ENCODE measurements at places on chromosomes 6 and 20.

DNA sequence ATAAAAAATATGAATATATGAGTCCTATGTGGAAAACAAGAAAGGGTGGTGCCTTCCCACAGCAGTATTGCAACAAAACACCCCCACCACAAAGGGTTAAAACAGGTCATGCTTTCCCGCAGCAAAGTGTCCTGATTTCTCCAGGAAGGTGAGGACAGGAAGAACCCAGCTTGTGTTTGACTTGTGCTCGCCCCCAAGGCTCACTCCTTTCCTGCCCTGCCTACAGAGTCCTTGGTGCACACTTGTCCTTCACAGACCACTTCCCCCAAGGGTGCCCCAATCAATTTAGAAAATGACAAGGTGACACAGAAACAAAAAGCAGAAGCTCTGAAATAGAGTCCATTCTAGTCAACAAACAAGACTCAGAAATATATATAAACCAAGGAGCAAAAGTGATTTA, 237.4 kb downstream of the PTPRK start:
- DNase-seq = peak; percentile 9

DNA sequence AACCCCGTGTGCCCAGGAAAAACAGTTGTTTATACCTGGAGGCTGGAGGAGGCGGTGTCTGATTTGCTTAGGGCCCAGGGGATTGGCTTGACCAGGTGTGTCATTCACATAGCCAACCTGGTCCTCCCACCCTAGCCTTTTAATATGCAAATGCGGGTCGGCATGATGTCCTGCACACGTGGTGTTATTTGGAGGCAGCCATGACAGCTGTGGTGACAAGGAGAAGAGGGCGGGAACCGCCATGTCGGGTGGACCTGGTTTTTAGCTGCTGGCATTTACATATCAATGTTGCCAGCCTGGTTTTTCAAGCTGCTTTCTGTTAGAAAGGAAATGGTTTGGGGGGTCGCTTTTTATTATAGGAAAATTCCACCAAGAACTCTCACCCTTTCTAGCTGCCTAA, 291.4 kb upstream of the QKI start:
- DNase-seq = no peak

GRCh38 chr6:52482903-52483670, 62.9 kb downstream of the EFHC1 start:
- peak; percentile 71 for DNase-seq

DNA sequence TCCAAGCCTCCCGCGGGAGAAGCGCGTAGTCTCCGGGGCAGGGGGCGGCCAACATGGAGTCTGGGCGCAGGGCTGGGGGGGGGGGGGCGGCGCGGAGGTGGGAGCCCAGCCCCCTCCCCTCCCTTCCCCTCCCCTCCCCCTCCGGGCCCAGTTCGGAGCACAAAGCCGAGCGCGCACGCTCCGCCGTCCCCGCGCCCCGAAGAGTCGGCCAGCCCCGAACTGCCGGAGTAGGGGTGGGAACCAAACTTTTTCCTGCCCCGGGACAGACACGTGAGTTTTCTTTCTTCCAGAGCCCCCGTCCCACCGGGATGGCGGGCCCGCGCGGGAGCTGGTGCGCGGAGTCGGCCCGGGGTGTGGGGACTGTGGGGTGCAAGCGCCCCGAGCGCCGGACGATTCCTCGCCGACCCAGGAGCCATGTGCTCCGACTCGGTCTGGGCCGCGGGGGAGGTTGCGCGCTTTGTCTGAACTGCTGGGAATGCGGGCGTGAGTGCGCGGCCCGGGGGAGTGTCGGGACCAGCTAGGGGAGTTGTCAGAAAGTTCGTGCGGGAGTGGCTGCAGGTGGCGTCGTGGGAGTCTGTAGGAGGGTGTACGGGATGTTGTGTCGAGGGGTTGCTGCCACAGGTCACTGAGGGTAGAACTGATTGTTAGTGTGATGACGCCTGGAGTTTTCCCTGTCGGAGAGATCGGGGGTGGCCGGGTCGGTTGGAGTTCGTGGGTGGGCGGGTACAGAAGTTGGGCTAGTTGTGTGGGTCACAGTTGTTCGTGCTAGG, 1.2 kb downstream of the TGIF2 start:
- peak; percentile 64 for DNase-seq

GRCh38 chr6:136236466-136237293, 13.4 kb downstream of the MTFR2 start:
- DNase-seq = peak; percentile 58

DNA sequence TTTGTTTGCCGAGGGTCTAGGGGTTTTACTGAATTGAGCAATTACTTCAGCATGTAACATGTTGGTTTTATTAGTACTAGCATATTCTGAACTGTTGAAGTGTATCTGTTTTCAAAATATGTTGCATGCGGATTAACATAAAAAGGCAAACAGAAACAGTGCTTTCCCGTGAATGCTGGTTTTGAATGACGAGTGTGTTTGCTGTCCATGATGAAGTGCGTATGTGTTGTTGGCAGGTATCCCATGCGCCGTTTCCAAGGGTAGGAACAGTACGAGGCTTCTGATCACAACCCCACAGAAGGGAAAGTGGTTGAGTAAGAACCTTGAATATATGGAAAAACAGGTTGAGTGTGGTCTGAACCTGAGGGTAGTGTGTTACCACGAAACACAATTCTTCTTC, 232.9 kb downstream of the SAMD5 start:
- DNase-seq = no peak

- no peak for DNase-seq
Observed at GRCh38 chr6:4606821-4607704, 169.1 kb upstream of the CDYL start.

GRCh38 chr6:37435373-37435772, 2.4 kb downstream of the CMTR1 start:
- no peak for DNase-seq

DNA sequence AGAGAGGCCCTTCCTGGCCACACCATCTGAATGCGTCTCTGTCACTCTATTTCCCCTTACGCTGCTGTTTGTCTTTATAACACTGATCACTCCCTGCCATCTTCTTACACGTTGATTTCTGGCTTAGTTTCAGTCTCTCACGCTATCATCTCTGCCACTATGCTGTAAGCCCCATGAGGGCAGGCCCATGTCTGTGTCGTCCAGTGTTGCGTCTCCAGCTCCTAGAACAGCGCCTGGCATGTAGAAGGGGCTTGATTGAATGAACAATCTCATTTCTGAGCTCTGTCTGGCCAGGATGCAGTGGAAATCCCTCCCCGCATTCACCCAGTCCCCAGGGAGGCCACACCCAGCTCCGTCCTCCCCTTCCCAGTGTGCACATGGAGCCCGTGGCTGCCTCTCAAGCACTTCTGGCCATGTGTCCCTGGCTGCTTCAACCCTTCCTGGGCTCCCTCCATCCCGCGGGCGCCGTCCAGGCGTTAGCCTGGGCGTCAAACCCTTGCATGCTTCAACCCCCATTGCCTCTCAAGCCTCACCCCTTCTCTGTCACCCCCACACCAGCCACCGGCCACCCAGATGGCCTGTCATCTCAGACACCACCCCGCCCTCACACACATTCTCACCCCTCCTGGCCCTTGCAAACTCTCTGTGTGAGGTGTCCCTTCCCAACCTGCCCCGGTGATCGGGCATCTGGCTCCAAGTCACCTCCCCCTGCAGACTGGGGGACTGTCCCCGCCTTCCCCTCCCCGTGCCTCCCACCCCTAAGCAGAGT, 71.1 kb downstream of the SRC start:
- no peak for DNase-seq

- peak; percentile 83 for DNase-seq
Observed at GRCh38 chr6:125314009-125314581, 12.3 kb upstream of the HDDC2 start.

DNA sequence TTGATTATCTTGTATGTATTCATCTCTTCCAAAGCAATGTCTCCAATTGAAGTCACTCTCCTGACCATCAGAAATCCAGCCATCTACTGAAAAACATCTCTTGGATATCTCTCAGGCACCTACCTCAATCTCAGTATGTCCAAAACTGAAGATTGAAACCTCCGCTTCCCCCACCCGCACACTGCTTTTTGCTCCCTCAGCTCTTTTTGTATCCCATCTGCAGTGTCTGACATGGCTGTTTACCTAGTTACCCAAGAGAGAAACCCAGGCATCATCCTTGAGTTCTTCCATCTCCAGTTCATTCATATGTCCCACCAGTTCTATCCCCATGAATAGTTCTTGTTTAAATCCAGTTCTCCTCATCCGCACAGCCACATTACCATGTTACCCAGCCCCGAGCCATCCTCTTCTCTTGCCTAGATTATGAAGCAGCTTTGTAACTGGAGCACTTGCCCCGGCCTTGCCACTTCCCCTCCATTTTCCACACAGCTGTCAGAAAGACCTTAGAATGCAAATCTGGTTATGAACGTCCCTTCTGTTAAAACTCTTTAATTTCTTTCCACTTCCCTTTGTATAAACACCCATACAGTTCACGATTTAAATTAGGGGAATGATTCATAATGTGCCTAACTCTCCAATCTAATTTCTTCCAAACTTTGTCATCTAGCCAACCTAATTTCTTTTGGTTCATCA, 40.5 kb upstream of the GCLC start:
- DNase-seq = no peak

GRCh38 chr6:106749609-106750008, 120.2 kb downstream of the QRSL1 start:
- DNase-seq = no peak

- DNase-seq = no peak
Observed at GRCh38 chr20:60960500-60960899, 291.6 kb upstream of the CDH4 start.

GRCh38 chr20:19835533-19836222, 77.6 kb downstream of the RIN2 start:
- DNase-seq = no peak

DNA sequence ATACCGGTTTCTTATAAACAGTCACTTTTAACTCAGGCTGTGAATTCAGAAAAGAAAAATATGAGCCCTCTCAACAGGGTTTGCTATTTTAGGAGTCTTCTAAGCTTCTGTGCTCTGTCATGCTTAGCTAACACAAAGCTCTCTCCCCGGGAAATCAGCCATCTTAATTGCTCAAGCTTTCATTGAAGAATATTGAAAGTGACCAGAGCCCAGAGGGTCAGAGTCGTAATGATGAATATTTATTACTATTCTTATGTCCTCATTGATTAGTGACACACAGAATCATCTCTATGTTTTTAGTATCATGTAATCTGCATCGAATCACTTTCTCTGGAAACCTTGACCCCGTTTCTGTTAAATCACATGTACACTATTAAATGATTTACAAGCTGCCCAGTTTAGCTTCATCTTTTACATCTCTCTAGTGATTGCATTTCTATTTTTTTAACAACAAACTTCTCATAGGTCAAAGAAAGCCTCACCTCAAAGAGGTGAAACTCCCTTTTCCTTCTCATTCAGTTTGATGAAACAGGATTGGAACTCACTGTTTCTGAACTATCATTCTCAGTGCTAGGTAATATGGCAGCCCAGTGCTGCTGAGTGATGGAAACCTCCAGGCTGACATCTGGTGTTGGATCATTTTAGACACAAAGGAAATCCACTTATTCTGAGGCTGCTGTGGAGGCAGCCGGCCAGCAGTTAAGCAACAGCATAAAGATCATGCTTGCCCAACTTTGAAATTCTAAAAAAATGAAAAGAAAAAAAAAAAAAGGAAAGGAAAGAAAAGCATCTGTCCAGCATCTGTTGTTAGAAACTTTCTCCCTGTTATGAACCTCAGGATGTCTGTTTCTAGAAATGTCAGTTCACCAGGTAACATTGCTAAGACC, 96.3 kb downstream of the RFPL4B start:
- DNase-seq = no peak

- DNase-seq = no peak
Observed at GRCh38 chr20:36579996-36580545, 6.7 kb downstream of the TGIF2 start.

DNA sequence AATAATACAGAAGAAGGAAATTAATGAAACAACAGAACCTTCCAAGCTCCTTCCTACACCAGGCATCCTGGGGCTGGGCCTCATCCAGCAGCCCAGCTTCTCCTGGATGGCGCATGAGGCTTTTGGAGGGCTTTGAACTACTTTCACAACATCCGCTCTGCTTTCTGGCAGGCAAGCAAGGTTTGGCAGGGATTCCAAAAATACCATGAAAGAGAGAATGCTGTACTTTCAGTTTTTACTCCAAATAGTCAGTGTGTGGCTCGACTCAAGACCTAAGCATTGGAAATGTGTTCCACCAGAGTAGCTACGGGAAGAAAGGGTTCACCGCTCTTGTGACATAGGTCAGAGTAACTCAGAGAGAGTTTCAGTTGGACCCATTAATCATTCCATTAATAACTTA, 125.4 kb downstream of the OPRM1 start:
- no peak for DNase-seq

DNA sequence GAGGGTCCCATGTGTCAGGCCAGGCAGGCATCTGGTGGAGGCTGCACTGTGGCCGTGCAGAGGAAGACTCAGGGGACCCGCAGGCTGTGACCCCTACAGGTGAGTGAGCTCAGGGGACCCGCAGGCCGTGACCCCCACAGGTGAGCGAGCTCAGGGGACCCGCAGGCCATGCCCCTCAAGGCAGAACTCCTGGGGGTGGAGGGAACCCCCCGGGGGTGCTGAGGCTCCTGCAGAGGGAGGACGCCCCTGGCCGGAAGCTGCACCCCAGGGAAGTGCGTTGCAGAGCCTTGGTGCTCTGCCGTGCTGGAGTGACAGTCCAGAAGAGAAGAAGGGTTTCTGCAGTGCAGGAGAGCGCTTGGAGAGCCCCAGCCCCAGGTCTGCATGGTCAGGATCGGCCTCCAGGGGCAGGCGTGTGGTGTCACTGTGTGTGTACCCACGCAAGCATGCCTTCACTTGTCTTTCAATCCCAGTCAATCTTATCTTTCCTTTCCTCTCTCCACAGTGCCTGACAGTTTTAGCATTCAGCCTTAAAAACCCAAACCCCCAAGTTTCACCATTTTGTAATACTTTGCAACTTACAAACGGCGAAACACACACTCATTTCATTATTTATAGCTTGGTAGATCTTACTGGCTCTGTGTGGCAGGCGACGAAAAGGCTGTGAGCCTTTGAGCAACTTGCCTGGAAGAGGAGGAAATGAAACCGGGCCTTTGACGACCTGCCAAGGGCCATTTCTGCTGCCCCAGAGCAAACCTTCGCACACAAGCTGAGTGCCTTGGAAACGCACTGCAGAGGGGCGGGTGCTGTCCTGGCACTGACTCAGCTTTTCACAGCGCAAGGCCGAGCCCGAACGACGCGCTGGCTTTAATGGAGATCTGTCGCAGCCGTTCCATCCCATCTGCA, 101.4 kb upstream of the AGPAT4 start:
- peak; percentile 19 for DNase-seq

DNA sequence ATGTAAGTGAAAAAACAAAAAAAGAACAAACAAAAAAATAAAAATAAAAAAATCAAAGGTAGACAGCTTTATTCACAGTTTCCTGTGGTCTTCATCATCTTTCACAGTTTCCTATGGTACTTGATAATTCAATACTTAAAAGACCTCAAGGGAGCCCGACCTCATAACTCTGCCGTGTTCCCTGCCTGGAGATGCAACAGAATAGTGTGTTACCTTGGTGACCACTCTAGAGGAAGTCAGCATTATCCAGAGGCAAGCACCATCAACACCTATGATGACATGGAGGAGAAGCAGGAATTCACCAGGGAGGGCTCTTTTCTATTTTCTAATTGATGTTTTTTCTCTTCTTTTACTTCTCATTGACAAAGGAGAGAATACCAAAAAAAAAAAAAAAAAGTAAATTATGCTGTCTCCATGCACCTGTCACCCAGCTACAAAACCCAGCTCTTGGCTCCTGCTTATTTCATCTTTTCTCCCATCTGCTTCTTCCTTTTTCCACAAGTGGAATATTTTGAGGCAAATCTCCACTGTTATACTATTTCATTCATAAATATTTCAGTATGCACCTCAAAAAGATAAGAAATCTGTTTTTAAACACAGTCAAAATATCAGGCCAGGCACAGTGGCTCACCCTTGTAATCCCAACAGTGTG, 95.8 kb upstream of the STXBP5 start:
- no peak for DNase-seq

GRCh38 chr6:128597956-128598355, 77.6 kb upstream of the PTPRK start:
- no peak for DNase-seq

GRCh38 chr6:143399176-143399575, 51.3 kb downstream of the ADAT2 start:
- no peak for DNase-seq
